ENCODE measurements at places on chromosomes 3 and 15. TPM values are rescaled to one million over a fixed set of nuclear protein-coding genes. Genes with fewer than 3 reads are reported as not detected.
A peak's percentile ranks its signal among the peaks of the same experiment; 100 is the strongest.

Gene RTP3
- total RNA-seq: not detected

DNA sequence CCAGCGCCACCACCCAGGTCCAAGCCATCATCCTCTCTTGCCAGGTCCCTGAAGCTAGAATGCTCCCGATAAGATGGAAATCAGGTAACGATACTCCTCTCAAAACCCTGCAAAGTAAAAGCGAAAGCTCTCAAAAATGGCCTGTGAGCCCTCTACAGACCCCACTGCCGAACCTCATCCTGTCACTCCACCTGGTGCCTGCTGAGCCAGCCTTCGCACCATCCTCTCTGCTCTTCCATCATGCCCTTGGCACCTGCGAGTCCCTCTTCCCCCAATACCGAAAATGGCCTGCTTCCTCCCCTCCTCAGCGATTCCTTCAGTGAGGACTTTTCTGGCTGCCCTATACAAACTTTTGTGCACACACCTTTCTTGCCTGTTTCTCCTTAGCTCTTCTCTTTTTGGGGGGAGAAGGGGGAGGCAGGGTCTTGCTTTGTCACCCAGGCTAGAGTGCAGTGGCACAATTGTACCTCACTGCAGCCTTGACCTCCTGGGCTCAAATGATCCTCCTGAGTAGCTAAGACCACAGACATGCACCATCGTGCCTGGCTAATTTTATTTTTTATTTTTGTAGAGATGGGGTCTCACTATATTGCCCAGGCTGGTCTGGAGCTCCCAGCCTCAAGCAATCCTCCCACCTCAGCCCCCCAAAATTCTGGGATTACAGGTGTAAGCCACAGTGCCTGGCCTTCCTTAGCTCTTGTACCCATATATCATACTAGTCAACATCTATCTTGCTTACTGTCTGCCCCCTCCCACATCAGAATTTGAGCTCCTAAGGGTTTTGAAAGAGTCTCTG lies 3.0 kb downstream of the IDH2 start:
- peak; percentile 61 for DNase-seq

- no peak for DNase-seq
These were observed 14.5 kb upstream of the ABTB1 start for GRCh38 chr3:127658234-127658633.

DNA sequence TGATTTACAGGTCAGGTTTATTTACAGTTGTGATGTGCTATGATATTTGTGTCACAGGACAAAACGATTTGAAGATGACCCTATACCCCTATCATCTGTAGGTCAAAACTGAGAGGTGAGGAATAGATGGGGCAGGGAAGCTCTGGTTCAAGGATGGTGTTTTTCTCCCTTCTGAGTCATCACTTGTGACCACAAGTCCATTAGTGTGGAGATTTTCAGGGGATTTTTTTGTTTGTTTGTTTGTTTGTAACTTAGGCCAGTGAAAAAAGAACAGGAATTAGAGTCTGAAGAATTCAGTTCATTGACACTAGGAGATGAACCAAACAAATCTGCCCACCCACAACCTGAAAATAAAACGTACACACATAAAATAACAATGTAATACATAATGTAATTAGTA lies 62.7 kb upstream of the FAM98B start:
- DNase-seq: no peak

DNA sequence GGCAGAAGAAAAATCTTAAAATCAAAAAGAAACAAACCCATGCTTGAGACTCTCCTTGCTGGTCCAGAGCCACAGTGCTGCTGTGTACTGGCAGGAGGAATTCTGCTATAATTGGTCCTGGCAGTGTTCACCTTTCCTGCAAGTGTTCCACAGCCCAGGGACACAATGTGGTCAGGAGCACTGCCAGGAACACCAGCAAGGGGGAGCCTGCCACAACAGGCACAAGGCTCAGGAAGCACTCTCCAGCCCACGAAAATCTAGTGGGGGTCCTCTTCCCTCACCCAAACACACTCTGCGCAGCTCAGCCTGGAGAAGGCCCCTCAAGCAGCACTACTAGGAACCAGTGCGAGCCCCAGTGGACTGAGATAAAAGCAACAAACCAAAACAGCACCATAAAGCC lies 92.9 kb downstream of the UBE3A start:
- DNase-seq: no peak

- no peak for DNase-seq
These were observed 666.7 kb upstream of the SGO1 start for GRCh38 chr3:20852712-20853111.

DNA sequence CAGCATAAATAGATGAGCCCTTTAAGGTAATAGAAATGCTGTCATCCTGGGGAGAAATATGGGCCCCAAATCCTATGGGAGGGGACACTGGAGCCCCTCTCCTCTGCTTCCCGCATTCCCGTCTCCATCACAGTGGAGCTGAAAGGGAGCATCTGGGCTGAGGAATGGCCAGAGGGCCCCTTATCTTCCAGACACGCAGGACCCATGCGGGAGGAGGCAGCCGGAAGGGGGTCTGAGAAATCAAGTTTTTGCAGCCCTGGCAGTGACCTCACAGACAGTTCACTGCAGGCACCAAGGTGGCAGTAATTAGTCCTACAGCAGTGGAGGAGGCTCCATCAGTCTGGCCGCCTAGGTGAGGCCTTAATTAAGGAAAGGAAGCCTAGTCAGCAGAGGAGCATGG lies 80.2 kb downstream of the RAB11A start:
- no peak for DNase-seq

- DNase-seq: no peak
These were observed 12.2 kb upstream of the VIPR1 start for GRCh38 chr3:42490243-42490642.

- no peak for DNase-seq
These were observed 2.0 kb upstream of the MECOM start for GRCh38 chr3:169665264-169666075.
